ENCODE measurements at places on chromosomes 16 and 17. TPM values are rescaled to one million over a fixed set of nuclear protein-coding genes. Genes with fewer than 3 reads are reported as not detected.

DNA sequence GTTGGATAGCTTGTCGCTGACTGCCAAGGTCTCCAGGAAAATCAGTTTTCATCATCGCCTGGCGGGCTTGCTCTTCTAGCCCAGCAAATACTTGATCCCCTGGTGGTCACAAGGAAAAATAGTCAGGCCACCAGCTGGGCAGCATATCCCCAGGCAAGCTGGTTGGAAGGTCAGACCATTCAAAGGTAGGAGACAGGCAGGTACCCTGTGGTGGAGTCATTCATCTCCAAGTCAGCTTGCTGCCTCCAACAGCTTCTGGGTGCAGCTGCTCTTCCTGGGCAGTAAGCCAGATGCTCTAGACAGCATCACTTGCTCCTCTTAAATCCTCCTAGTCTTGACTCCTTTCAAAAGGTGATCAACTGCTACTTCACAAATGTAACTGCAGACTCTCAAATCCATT lies 16.0 kb downstream of the ZNF821 start:
- no peak for DNase-seq

Gene WSCD1
- 5.1 TPM for total RNA-seq

GRCh38 chr17:81345228-81346089 lies 49.8 kb upstream of the BAHCC1 start:
- DNase-seq, result no peak

DNA sequence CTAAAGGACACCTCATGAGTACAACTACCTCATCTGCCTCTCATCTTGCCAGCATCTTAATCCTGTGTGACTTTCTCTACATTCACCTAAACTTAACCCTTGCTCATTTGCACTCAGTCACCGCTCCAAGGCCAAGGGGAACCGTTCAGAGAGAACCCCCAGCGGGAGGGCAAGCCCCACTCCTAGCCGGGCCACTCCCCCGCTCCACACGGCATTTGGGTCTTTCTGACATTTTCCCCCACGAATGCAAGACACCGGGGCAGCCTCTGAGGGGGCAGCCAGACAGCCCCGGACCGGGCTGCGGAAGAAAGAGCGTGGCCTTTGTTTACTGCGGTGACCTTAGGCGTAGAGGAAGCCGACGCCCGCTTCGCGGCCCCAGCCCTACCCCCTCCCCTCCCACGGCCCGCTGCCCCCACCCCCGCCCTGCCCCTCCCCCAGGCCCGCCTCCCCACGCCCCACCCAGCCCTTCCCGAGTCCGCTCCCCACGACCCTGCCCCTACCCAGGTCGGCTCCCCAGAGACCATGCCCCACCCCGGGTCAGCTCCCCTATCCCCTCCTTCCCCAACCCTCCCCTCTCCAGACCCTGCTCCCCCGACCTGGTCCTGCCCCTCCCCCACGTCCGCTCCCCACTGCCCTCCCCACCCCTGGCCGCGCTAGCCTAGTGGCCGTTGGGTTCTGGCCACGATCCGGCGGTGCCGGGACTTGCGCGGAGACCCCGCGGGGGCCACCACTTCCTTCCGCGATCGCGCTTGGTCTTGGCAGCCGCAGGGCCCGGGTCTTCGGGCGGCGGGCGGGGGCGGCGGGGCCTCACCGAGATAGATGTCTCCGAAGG lies 789 bp downstream of the CSNK1D start:
- no peak for DNase-seq

GRCh38 chr16:77823067-77823466 lies 34.7 kb downstream of the VAT1L start:
- DNase-seq, result no peak

DNA sequence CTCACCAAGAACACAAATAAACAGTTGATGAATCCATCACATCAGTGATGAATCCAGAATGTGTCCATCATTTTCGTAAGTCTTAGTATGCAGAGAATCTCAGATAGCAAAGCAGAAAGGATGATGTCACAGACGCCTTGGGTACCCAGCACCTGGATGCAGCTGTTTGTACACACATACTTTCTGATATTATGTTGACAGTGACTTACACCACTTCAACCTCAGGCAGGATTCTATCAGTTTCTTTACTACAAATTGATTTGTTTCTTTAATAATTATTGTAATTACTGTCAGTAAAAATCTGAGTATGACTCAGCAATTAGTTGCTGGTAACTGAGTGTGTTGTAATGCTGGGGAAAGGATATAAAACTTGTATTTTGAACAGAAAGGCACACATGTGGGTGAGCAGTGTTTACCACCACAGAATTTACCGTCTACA lies 159.8 kb downstream of the RPTOR start:
- DNase-seq, result peak; percentile 52

- no peak for DNase-seq
These were observed 29.8 kb downstream of the NXN start for GRCh38 chr17:949623-950303.

DNA sequence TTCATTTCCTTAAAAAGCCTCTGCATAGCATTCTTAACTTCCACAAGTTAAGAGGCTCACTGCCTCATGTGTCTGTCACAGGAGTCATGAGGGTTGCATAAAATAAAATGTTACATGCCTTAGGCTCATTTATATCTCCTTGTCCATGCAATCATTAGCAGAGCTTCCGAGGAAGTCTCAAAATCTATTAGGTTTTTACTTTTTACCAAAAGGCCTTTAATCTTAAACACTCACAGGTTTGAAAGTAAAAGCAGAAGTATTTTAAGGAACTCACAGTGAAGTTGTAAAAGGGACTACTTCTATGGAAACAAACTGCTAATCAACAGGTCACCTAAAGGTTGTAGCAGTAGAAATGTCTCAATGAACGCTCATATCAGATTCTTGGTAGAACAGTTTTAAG lies 5.2 kb upstream of the ATP6V0A1 start:
- DNase-seq, result no peak
